ENCODE measurements at places on chromosomes 3 and 15.

DNA sequence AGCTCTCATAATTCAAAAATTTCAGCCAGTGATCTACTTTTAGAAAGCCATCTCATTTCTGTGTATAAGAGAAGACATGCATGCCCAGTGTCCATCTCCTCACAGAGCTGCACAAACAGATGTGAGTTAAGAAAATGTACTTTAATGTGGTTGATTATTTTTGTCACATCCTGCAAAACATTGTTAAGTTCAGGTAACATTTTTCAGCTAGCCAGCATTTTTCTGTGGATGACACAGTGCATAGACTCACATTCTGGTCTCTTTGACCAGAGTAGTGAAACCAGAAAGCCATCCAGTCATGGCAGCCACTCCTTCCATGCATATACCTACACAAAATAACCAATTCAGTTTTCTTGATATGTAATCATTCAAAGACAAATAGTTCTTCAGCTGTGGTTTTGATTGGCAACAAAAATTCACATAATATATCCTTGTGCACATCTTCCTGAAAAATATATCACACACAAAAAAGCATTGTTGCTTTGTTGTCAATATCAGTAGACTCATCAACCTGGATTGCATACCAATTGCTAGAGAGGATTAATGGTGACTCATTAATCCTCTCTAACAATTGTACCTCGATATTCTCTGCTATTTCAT, 2.1 kb upstream of the PLSCR1 start:
- DNase-seq = no peak

- peak; percentile 35 for DNase-seq
Measured at GRCh38 chr3:58117561-58118181, 93.1 kb downstream of the DNASE1L3 start.

DNA sequence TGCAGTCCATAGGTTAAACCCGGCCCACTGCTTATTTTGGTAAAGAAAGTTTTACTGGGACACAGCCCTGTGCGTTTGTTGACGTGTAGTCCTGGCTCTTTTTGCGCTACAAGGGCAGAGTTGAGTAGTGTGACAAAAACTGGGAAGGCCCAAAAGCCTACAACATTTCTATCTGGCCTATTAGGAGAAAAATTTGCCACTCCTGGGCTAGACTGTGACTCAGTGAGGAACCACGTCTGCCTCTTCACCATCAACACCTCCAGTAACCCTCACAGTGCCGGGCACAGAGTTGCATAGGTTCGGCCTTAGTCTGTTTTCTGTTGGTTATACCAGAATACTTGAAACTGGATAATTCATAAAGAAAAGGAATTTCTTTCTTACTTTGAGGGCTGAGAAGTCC, 110.3 kb downstream of the TOP2B start:
- DNase-seq = no peak

GRCh38 chr3:194399874-194400411, 877 bp upstream of the GP5 start:
- no peak for DNase-seq

GRCh38 chr3:77530870-77531269, 491.0 kb downstream of the ROBO2 start:
- DNase-seq = no peak

- no peak for DNase-seq
Measured at GRCh38 chr3:8539419-8539818, 37.8 kb downstream of the LMCD1 start.

DNA sequence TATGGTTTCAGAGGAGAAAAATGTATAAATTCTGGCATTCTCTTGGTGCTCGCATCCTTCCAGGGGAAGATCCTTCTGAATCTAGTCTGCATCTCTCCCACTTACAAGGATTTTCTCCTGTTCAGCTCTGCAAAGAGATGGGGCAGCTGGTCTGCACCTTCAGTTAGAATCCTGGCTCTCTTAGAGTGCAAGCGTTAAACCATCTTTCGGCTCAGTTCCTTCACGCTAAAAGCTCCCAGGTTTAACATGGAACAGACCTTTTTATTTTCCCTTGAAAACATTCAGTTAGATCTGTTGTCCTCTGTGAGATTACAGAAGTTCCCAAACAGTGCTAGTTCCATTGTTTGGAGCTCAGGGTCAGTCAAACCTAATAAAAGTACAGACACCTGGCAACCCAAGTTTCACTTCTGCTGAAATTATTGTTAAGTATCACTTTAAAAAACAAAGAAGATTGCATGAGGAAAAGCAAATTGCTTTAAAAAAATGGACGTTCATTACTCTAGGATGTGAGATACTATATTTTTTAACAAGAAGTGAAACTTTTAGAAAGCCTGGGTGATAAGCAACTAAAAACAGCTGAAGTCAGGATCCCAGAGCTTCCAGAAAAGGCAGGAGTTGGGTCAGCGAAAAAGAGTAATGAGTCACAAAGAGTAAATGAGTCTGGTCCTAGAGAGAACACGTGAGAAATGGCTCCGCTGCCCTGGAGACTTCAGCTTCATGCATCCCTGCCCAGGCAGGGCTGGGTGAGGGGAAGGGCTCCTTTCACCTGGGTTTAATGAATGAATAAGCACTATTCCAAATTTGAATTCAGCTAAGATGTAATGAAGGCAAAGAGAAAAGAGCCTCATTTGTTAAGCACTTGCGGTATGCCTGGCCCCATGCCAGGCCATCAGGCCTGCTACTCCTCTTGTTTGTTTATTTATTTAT, 63.3 kb downstream of the ABTB1 start:
- DNase-seq = peak; percentile 44

DNA sequence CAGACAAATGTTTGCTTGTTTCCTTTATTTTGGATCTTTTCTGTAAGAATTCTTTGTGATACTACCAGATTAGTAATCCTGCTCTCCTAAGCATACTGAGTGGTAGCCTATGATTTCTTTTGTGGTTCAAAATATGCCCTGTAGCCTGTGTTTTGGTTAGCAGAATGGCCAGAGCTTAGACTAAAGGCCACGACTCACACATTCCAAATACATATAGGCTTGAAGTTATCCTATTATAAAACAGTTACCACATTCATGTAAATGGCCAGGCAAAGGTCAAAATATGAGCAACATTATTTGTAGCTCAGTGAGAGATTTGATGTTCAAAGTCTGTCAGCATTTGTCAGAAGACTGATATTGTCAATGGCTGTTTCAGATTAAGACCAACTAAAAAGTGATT, 84.5 kb downstream of the MITF start:
- DNase-seq = no peak

DNA sequence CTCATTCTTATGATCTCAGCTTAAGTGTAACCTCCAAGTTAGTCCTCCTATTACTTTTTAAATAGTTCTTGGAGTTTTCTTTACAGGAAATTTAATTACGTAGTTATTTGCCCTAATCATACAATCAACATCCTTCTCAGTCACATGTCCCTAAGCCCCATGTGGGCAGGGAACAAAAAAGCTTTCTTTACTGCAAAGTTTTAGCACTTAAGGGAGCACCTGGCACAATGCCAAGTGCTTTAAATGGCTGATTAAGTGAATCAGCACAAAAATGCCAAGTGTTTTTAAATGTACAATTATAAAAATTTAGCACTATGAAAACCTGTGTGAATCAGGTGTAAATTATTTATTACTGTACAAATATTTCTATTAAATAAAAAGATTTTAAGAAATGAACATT, 445.3 kb downstream of the C3orf38 start:
- DNase-seq = no peak

DNA sequence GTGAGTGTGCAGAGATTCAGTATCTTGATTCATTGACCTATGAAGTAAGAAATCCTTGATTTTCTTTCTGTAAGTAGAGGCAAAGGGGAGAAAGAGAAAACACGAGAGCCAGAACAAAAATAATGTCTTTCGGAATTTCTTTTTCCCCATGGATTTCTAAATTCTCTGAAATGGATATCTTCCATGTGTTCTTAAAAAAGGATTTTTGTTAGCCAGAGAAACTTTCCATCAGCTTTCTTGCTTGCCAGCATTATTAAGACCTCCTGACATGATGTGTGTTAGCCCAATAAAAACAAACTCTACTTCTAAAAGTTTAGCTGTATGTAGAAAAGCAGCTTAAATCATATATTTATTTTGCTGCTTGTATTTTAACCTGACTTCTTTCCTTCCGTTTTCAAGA, 122.3 kb upstream of the AADACL2 start:
- no peak for DNase-seq

- DNase-seq = no peak
Measured at GRCh38 chr3:188693435-188693834, 478.3 kb upstream of the TPRG1 start.

GRCh38 chr3:64184621-64185020, 40.6 kb downstream of the PRICKLE2 start:
- no peak for DNase-seq
